ENCODE measurements at places on chromosomes 16 and 17.

DNA sequence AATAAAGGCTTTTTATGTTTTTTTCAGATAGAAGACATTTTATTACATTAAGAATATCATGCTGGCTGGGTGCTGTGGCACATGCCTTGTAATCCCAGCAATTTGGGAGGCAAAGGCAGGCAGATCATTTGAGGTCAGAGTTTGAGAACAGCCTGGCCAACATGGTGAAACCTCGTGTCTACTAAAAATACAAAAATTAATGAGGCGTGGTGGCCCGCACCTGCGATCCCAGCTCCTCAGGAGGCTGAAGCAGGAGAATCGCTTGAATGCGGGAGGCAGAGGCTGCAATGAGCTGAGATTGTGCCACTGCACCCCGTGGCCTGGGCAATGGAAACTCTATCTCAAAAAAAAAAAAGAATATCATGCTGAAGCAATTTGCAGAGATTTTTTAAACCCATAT, 29.1 kb upstream of the HAPSTR1 start:
- DNase-seq = no peak

- DNase-seq = no peak
These were observed 19.5 kb downstream of the NKD1 start for GRCh38 chr16:50567651-50568050.

GRCh38 chr17:82862191-82862590, 22.4 kb upstream of the ZNF750 start:
- DNase-seq = no peak

DNA sequence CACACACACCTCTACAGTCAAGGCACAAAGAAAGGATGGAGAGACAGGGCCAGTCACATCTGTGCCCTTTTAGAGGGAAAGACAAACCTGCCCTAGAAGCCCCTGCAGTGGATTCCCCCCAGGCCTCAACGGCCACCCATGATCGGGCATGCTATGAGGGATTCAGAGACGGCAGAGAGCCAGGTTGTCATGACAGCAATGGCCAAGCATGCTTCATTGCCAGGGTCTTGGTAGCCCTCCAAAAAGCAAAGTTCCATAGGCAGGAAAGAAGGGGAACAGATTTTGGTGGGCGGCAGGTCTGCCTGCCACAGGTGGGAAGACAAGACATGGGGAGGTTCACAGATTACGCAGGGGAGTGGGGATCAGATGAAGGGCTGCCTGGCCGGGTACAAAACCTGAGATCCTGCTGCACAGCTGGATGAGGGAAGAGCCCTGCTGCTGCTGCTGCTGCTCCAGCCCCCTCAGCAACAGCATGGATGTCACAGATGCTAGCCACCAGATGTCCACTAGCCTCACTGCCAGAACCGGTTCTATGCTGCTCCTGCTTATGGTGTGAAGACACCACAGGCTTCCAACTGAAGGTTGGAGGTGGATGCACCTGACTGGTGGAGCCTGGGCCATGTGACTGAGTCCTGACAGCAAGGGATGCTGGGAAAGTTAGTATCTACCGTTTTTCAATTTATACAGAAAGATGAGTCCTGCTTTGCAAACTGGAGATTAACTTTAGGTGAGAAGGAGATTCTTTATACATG, 17.8 kb downstream of the ACTG1 start:
- peak; percentile 50 for DNase-seq

DNA sequence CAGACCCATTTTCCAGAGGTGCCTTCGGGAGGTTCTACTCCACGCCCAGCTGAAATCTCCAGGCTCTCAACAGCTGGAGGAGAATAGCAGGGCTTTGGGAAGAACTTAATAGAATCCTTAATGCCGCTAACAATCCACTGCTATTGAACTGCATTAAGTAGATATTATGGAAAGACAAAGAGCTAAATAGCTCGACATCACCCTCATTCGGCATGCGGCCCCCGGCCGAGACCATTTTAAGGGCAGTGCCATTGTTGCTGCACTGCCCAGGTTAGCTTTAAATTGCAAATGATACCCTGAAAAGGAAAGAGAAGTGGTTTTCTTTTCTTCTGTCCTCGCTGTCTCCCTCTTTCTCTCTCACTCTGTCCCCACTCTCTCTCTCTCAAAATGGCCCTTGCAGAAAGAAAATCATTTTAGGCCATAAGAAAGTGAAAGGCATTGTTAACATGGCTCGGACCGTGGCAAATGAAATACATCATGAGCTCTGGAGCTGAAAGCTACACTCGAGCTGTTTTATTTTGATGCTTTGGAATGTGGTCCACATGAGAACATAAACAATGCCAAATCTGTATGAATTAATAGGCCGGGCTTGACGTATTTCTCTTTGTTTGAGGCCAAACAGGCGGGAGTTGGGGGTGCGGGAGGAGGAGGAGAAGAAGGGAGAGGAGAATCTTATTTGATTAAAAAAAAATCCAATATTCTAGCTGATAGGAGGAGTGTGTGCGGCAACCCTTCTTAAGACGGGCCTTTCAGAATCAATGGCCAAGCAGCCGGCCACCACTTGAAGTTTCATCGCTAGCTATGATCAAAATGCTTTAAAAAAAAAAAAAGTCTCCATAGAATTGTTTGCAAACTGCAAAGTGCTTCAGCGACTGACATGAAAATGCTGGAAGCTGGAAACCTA, 298.8 kb upstream of the IRX3 start:
- no peak for DNase-seq

DNA sequence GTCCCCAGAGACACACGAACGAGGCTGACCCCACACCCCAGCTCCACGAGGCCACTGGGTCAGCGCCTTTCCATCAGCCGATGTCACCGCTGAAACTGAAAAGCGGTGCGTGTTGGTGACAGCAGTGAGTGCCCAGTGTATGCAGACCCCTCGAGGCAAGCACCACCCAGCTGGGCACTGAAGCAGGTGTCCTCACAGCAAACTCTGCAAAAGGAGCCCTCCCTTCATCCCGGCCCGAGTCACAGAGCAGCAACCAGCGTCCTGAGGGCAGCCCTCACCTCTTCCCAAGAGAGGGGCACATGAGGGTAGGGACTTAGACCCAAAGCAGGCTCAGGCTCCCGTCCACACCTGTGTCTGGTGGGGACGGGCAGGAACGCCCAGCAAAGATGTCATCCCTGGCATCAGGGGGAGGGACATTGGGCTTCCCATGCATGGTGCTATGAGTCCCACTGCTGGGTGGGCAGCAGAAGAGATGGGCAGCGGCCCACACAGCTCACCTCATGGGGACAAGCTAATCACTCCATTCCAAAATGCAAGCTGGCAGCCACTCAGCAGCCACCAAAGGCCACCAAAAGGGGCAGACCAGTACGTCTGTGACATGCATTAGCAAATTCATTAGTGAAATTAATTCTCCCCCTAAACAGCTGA, 49.2 kb downstream of the RBFOX3 start:
- DNase-seq = no peak

GRCh38 chr16:88903267-88903666, 36.8 kb upstream of the PABPN1L start:
- no peak for DNase-seq

DNA sequence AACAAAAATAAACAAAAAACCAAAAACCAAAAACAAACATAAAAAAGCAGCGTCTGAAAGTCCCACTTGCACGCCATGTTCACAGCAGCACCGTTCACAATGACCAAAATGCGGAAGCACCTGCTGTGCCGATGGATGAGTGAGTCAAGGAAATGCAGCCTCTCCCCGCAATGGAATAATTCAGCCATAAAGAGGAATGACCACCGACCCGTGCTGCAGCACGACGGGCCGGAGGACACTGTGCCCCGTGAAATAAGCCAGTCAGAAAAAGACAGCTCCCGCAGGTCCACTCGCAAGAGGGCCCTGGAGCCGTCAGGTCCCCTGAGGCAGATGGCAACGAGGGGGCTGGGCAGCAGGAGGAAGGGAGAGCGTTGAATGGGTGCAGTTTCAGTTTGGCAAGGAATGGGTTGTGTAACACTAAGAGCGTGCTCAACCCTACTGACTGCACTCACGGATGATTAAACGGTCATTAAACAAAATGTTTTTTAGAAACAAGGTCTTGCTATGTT, 5.1 kb downstream of the CLCN7 start:
- DNase-seq = no peak

DNA sequence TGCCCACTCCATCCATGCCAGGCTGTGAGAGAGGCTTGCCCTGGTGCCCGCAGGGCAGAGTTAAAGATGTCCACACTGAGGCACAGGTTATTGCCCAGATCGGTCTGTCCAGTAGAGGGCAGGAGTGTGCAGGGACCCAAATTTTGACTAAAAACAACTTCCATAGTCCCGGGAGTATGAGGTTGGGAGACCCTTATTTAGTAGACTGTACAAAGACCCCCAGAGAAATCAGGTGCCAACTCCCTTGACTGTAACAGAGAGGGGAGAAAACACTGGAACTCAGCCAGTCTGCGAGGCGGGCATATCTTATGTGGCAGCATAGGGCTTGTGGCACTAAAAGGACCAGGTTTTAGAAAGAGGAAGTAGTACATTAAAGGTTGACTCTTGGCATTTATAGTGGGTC, 43.4 kb downstream of the HNF1B start:
- DNase-seq = peak; percentile 18

DNA sequence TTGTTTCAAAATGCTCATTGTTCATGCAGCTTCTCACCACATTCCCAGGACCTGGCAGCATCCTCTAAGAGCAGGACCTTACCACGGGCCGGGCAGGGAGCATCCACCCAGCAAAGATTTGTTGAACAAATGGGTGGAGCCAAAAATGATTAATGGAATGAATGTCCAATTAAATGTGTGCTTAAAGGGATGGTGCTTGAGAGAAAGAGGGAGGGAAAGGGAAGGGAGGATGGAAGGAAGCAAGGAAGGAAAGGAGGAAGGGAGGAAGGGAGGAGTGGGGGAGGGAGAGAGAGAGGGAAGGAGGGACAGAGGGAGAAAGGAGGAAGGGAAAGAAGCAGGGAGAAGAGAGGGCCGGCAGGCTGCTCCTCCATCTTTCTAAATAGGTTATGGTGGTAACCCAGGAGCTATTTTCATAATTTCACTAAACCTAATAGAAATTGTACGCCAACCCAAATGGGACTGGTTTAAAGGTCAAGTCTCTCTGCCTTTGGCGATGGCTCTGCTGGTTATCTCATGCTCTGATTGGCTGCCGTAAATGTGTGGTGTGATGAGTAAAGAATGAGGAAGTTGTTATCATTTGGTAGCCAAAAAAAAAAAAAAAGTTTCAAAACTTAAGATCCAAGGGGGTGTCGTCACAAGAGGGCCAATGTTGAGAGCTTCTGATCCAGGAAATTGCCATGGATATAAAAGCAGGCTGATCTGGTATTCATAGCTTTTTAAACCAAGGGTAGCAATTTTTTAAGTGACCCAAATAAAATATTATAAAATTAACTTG, 126.7 kb upstream of the FOXF1 start:
- no peak for DNase-seq

DNA sequence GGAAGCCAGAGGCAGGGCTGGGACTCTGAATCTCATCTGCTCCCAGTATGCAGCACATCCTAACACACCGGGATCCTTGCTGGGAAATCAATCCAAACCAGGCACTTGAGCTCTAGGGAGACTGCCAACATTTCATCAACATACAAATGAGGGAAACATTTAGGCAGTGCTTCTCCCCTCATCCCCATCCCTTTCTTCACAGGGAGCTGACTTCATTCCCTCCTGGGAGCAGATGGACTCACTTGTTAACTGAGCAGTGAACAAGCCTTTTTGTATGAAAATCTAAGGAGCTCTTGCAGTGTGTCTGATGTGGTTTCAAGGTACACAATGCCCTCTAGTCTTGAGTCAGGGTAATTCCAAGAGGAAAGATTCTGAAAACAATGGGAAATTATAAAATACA, 96.3 kb downstream of the TMEM114 start:
- no peak for DNase-seq

All from thyroid gland (tissue), 4 donors.